D721Med (cell line): ENCODE measurements at places on chromosomes 4 and X.

DNA sequence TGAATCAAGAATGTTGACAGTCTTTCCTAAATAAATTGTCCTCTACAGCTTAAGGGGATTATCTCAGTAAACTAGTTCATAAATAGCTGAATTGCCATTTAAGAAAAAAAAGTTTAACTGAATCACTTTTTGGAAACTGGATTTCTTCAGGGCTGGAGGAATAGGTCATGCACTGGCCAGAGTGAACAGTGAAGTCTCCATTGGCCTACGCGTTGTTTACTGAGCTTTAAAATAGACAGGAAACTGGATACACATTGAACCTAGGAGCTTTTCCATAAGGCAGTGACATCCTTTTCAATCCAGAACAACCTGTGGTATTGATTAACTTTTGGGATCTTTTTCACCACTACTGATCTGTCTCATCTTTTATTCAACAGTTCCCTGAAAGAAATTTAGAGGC lies 58.0 kb downstream of the COL4A6 start:
- no peak for DNase-seq

GRCh38 chrX:71871367-71871766 lies 39.3 kb upstream of the NHSL2 start:
- no peak for DNase-seq

GRCh38 chr4:8472689-8473197 lies 32.2 kb downstream of the TRMT44 start:
- no peak for DNase-seq

DNA sequence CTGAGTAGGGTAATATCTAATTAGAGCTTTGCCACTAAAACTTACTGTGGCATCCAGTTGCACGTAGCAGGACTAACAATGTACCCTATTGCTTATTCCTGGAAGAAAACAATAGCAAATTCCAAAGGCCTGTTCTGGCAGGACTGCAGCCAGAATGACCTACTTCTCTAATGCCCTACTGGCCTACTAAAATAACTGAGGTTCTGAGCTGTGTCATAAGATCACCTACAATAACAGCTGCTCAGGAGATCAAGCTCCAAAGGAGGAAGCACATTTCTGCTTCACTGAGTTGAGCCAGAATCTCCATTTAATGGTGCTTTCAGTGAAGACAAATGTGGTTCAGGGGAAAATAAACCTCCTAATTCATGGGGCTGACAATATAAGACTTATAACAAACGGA lies 42.2 kb upstream of the CXCL8 start:
- no peak for DNase-seq

GRCh38 chr4:7526491-7526890 lies 91.8 kb upstream of the PSAPL1 start:
- DNase-seq, result no peak

GRCh38 chrX:149648932-149649331 lies 17.3 kb upstream of the TMEM185A start:
- no peak for DNase-seq

GRCh38 chr4:110860901-110861300 lies 238.0 kb upstream of the PITX2 start:
- DNase-seq, result no peak

DNA sequence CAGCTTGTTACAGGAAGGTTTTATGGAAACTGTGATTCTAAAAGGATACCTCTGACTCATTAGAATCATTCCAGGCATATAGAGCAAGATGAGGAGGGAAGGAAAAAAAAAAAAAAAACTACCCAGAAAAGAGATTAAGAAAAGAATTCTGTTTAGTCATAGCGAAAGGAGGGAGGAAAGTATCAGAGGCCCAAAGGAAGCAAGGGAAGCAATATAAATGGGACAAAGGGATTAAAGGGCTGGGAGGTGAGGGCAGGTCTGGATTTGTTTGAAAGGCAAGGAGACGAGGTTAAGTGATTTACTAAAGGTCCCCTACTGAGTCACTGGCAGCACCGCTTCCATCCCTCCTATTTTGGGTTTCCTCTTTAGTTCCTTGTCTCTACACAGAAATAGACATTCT lies 88.6 kb upstream of the IL1RAPL1 start:
- no peak for DNase-seq

DNA sequence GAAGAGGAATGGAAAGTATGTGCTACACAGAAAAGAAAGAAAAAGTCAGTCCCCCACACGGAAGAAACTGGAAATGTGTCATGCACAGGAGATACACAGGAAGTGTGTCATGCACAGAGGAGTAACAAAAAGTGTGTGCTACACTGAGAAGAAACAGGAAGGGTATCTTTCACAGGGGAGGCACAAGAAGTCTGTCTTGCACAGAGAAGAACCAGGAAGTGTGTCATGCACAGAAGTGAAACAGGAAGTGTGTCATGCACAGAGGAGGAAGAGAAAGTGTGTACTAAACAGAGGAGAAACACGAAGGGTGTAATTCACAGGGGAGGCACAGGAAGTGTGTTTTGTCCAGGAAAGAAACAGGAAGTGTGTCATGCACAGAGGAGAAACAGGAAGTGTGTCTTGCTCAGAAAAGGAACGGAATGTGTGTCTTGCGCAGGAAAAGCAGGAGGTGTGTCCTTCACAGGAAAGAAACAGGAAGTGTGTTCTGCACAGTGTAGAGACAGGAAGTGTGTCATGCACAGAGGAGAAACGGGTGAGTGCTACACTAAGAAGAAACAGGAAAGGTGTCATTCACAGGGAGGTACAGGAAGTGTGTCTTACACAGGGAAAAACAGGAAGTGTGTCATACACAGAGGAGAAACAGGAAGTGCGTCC lies 527.2 kb upstream of the PRKX start:
- DNase-seq, result no peak

DNA sequence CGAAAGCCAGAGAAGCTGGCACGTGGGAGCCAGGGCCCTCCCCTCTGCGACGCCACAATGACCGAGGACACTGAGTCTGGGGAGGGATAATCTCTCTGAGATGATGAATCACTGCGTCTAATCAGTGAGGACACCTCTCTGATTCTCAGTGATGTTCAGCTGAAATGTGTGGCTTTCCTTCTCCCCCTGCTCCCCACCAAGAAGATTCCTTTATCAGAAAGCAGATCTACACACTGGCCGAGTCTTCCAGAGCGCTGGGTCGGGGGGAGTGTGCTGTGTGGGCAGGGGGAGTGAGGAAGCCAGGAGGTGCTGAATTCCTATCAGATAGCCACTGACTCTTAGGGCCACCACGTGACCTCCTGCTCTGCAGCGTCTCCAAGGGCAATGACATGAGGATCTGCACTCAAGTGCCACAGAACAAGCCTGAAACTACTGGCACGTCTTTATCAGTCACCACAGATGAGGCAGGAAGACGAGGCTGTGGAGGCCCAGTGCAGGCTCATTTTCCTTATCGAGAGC lies 89.2 kb downstream of the GATB start:
- DNase-seq, result no peak

DNA sequence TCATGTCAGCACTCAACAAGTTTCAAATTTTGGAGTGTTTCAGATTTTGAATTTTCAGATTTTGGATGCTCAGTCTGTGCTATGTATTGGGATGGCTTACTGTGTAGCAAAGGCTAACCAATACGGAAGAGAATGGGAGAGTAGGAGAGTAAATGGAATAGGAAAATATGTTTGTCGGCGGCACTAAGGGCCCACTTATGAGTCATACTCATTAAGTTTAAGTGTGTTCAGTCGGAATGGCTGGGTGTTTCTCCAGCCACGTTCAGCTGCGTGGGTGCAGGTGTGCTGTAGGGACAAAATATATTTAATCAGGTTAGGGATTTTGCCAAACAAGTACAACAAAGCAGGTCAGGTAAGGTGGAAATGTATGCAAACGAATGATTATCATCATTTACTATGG lies 13.6 kb downstream of the FTHL17 start:
- no peak for DNase-seq

DNA sequence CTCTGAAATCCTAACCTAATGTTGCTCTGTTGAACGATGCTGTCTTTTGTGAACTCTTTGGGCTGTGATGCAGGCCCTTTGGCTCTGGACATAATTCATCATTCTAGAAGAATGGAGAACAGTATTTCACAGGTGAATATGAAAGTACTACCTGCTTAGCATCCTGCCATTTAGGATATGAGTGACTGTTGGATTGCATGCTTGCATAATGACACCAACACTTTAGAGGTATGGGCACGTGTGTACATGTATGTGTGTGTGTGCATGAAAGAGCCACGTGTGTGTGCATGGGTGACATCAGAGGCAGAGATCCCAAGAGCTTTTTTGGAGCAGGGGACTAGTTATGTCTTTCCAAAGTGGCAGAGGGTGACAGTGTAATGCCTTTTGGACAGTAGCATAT lies 70.2 kb upstream of the ZNF518B start:
- DNase-seq, result no peak

DNA sequence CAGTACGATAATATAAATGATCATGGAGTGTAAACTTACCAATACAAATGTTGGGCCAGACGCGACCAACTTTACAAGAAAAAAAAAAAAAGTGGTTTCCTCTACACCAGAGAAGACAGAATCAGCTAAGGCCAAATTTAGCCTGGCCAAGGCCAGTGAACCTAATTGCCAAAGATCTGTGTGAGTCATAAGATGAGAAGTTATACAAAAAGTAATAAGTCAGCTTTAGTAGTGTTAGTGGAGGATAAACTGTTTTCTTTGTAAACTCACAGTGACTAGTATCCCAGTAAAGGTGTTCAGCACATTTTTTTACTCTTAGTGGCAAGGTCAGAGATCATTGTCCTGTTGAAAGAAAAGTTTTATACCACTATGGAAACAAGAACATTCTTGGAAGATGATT lies 531.4 kb upstream of the TECRL start:
- no peak for DNase-seq

DNA sequence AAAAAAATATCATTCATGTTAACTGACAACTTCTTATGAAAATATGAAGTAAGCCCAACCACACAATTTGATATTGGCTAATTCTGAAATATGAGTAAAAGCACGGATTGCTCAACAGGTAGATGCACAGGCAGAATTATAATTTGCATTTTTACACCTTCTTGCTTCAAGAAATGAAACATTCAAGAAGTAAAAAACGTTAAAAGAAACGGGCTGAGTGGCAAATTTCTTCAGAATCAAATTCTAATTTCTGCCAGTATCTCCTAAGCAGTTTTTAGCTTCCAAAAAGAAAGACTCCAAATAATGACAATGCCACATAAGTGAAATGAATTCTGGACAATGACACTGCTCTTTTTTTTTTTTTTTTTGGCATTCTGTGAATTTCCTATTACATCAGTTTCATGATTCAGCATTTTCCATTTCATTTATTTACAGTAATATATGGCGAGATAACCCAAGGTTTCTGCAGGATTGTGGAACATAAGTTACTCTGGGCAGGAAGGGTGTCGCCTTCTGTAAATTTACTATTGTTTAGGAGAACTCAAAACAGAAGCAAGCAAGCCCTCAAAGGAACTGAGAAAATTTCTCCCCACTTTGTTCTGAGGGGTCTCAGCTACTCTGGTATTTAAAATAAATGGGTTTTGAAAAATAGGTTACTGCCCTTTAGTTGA lies 1.4 kb downstream of the SEL1L3 start:
- no peak for DNase-seq

DNA sequence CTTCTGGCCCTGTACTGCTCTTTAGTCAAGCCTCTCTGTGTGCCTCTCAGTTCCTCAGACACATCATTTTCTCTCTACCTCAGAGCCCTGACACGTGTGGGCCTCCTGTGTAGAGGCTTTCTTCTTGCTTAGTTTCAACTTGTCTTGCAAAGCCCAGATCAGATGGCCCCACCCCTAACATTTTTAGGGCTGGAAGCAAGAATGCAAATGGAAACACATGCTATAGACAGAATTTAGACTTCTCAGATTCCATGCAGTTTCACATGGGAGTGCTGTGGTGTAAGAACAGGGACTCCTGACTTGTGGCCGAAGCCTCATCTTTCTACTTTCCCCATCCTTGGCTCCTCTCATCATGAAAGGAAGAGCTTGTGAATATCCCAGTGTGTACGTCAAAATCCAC lies 350.7 kb downstream of the DCHS2 start:
- no peak for DNase-seq

DNA sequence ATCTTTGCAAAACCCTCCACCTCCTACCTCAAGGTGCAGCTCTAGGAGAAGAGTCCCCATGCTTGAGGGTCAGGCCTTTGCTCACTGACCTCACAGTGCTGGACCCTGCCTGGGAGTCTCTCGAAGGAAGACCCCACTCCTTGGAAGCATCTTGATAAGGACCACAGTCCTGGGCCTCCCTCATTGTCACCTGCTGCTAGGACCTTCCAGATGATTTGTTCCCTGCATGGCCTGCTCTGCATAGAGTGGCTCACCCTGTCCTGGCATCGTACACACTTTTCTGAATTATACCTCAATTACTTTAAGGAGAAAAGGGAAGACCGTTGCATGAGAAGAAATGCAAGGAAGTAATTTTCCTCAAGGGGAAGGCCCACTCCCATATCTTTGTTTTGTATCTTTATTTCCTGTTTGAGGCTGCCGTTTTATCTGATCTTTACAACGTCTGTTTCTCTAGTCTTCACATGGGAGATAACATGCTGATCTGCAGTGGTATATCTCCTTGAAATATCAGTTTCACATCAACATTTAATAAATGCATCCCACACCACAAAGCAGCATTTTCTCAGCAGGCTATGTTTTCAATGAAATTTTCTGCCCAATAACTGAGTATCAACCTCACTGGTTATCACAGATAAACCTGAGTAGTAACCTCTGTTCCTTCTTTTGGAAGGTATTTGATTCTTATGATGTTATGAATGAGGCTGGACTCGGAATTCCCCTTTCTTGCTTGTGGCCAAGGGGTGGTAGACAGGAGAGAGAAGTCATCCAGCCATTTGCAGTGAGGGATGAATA lies 15.0 kb upstream of the AKAP17A start:
- no peak for DNase-seq

DNA sequence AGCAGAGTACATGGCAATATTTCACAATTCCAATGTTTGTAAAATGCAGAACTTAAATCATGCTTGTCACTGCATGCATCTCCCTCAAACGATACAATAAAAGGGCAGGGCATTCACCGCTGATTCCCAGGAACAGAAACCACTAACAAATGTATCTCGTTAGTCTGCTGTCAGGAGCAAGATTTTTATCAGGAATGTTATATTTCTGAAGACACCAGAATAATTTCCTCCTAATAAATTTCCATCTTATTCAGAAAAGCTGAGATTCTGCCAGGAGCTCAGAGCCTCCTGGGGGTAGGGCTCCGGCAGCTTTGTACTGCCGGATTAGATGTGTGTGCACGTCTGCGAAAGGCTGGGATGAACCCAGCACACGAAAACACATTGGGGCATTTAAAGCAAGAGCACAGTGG lies 54.0 kb upstream of the LDB2 start:
- DNase-seq, result no peak

DNA sequence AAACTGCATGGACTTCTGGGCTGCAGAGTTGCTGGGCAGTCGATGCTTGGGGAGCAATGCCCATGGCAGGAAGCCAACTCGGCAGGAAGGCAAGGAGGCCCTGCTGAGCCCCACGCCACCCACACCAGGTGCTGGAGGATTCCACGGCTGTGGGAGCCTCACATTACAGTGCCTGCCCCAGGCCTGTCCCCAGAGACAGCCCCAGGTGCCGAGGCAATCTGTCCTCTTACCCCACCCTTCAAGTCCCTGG lies 53.9 kb downstream of the HMX1 start:
- no peak for DNase-seq
